Muscle of arm (tissue), 14 donors: ENCODE measurements at places on chromosomes 2 and 18.

DNA sequence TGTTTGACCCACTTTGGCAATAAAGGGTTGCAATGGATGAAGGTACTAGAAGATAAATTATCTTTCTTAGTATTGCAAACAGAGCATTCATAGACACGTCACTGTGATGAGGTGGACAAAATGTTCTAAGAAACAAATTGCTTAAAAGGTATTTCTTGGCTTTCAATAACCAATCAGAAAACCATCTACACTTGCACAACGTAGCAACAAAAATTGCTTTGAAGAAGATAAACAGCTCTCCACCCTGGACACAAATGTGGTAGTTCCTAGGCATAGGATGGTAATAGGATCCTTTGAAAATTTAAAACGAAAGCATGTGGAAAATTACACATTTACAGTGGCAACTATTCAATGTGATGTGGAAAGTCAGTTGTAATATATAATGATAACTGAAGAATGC lies 439.9 kb upstream of the ETAA1 start:
- DNase-seq: no peak

GRCh38 chr2:119263656-119264055 lies 40.0 kb downstream of the STEAP3 start:
- no peak for DNase-seq

DNA sequence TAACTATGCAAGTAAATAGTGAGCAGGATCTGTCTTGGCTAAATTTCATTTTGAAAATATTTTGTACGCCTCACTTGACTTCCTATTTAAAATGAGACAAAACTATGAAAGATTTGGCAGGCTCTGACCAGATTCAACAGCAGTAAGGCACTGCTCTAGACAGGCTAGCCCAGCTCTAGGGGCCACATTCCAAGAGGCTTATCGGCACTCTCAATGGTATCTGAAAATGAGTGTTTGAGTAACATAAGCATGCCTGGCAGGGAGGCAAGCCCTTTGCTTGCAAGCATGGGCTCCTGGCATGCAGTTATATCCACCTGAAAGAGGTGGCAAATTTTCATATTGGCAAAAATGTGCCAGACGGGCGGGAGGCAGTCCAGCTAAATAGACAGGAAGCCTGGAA lies 10.5 kb downstream of the CAPN13 start:
- DNase-seq: no peak

DNA sequence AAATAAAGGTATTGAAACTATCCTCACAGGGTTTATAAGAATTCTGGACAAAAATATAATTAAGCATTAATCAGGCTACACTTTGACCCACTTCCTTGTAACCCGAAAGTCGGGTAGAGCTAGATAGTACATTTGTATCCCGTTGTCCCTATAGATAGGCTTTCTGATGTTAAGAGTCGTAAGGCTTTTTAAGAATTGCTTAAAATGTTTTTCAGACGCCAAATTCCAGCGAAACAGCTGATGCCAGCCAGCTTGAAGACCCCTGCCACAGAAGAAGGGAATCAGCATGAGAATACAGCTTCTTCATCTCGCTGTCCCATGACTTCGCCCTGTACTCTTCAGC lies 962 bp upstream of the GPR155 start:
- DNase-seq: no peak

GRCh38 chr2:224195925-224196571 lies 157.0 kb upstream of the SERPINE2 start:
- DNase-seq: peak; percentile 90

GRCh38 chr2:128421286-128421685 lies 102.6 kb upstream of the HS6ST1 start:
- no peak for DNase-seq

GRCh38 chr2:43082903-43083677 lies 143.3 kb downstream of the ZFP36L2 start:
- no peak for DNase-seq

DNA sequence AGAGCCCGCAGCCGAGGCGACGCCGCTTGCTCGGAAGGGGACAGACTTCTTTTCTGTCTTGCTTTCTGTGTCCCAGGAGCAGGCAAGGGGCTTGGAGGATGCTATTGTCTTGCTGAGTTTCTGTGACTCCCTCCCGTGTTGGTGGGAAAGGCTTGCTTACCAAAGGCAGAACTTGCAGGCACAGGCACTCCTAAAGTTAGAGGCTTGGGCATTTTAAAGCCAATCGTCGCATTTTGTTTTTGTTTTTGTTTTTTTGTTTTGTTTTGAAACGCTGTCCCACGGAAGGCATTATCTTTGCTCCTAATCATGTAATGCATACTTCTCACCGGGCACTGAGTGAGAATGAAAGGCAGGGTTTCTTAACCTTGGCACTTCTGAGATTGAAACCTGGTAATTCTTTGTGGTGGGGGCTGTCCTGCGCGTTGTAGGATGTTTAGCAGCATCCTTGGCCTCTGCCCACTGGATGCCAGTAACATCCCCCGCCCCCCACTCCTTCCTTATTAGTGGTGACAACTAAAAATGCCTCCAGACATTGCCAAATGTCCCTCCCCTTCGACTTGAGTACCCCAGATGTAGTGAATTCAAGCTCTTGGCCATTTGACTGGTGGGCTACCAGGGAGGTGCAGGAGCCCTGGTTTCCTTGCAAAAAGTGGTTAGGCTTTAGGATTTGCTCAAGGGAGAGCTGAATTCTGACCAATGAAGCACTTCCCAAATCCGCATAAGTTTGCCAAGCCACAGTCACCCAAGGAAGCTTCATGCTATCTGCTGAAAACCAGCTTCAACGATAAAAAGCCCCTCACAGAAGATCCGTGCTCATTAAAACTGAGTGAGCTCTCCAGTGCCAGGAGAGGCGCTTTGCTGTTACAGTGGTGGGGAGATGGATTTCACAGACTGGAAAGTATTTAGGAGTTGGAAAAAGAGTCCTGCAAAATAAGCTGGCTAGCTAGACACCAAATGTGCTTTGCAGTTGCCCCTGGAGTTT lies 1.2 kb downstream of the ANTXR1 start:
- DNase-seq: peak; percentile 82

- peak; percentile 33 for DNase-seq
These were observed 602 bp downstream of the SNX17 start for GRCh38 chr2:27370816-27371620.

DNA sequence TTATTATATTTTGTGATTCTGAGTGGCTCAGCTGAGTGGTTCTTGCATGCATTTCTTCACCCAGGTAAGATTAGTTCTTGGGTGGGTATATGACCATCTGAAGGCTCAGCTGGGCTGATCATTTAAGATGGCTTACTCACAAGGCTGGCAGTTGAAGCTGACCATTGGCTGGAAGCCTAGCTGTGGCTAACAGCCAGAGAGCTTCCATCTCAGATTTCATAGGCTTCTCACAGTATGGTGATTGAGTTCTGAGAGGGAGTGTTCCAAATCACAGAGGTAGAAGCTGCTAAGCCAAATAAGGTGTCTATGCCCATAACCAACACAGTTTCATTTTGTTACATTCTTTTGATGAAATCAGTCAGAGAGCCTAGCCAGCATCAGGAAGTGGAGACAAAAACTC lies 117.4 kb upstream of the RPRM start:
- DNase-seq: no peak

DNA sequence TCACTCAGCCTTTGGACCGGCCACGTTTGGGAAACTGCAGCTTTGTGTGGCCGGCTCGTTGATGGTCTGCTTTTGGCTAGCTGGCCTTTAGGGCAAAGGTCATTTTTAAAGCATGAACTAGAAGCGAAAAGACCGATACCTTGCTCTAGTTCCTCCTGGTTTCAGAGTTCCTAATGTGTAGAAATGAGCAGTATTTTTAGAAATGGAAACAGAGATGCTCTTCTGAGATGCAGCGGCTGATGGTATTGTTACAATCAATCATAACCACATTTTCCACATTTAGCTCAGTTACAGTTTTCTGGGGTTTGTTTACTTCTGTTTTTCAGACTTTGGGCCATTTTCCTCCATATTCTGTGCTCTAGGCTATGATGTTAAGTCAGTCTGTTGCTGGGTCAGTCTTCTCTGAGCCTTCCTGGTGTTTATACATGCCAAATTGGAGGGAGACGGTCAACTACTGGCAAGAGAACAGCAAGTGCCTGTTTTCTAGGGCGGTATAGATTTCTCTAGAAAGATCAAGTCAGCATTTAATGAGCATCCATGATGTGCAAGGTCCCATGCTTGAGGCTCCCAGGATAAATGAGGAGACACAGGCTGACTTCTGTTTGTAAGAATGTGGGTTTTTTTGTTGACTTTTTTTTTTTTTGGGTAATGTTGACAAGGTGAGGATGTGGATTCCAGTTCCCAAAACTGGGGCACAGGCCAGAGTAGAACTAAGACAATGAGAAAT lies 28.0 kb downstream of the RNF144A start:
- DNase-seq: no peak

DNA sequence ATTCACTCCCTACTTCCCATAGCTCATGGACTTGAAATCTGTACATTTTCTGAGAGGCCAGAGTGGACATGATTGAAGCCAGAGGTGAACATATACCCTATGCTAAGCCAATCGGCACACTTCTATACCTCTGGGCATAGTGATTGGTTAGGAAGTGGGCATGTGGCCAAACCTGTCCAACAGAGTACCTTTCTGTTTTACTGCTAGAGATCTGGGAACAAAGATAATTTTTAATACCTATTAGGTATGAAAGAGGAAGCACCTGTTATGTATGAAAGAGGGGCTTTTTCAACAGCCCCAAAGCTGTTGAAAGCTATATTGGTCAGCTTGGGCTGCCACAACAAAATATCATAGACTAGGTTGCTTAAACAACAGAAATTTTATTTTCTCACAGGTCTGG lies 27.7 kb downstream of the METTL8 start:
- DNase-seq: no peak

- DNase-seq: no peak
These were observed 46.2 kb upstream of the CCDC141 start for GRCh38 chr2:179096090-179096489.

DNA sequence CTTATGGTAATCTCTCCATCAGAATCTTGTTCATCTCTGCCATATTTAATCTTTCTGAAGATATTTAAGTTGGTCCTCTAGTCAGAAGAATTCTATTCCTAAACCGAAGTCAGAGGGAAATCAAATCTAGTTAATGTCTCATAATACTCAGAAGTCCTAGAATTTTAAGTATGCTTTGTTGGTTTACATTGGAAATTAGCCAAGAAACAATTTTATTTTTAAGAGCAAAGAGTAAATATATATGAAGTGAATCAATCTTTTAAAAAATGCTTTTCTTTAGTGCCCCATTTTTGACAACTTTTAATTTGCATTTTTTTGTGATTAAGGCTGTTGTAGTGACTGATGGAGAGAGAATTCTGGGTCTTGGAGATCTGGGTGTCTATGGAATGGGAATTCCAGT lies 38.1 kb downstream of the ME2 start:
- DNase-seq: no peak

DNA sequence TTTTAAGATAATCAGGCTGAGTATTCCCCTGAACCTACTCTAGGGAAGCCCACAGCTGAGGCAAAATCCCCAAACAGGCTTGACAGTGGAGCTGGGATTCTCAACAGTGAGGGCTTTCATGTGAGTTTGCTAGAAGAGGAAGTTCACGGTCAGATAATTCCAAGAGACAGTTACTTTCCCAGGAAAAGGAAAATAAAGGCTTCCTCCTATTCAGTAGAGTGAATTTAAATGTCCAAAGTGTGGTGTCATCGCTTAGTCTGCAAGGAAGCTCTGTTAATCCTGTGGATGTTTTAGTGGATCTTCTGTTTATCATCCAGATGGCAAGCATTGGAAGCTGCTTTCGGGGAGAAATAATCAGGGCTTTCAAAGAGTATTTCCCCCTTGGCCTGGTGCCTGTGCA lies 119.8 kb downstream of the RPIA start:
- no peak for DNase-seq

DNA sequence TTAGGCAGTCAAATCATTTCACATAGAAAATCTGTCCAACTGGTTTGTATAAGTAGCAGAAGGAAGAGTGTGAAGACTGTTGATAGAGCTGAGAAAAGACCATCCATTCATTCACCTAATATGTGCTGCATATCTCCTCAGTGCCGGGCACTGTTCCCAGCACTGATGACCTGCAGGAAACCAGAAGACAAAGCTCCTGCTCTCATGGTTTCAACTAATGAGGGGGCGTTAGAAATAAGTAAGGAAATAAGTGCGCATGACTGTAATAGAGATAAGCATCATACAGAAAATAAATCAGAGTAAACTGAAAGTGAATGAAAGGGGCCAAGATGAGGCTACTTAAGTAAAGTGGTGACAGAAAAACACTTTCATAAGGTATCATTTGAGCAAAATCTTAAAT lies 427.5 kb upstream of the CDH20 start:
- DNase-seq: no peak

DNA sequence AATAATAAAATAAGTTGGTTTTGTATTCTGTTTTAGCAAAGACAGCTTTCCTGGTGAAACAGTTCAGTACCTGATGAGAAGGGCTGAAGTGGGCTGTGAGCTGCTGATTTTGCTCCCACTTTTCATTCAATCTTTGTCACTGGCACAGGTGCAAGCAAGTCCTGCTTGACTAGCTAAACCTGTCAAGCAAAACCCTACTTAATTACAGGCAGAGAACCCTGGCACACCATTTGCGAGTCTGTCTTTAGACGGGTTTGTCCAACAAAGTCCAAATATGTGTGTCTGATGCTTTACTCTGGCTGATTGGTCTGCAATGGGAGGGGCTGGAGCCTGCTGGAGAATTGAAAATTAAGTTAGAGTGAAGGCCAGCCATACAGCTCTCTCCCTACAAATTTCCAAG lies 267.2 kb downstream of the EPHA4 start:
- DNase-seq: no peak

DNA sequence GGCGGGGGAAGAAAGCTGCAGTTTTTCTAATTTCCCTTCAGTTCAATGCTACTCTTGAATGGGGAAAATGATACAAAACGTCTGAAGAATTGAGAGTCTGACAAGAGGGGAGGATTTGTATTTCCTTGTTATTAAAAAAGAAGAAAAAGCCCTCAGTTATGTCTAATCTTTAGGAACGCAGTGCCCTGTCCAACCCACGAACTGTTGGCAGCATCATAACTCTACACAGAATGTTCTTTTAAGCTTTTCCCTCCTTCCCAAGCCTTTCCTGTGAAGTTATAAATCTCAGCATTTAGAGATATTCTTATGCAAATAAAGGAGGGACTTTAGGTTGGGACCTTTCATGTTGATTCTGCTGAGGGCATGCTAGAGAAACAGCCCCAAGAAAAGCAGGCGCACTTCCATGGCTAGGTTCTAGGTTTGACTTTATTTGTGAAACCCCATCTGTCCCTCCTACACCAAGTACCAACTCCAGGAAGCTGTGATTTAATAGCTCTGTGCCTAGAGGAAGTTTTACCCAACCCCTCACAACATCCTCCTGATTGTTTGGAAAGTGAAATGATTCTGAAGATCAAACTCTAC lies 288.6 kb downstream of the SETBP1 start:
- no peak for DNase-seq

GRCh38 chr2:19369341-19369955 lies 11.0 kb upstream of the OSR1 start:
- no peak for DNase-seq

- no peak for DNase-seq
These were observed 29.9 kb downstream of the C18orf54 start for GRCh38 chr18:54387631-54388030.

GRCh38 chr18:44630118-44630517 lies 50.6 kb upstream of the SETBP1 start:
- no peak for DNase-seq
